Effector memory CD8-positive, alpha-beta T cell (primary cell): ENCODE measurements at places on chromosomes 12 and 14.
A peak's percentile ranks its signal among the peaks of the same experiment; 100 is the strongest.

DNA sequence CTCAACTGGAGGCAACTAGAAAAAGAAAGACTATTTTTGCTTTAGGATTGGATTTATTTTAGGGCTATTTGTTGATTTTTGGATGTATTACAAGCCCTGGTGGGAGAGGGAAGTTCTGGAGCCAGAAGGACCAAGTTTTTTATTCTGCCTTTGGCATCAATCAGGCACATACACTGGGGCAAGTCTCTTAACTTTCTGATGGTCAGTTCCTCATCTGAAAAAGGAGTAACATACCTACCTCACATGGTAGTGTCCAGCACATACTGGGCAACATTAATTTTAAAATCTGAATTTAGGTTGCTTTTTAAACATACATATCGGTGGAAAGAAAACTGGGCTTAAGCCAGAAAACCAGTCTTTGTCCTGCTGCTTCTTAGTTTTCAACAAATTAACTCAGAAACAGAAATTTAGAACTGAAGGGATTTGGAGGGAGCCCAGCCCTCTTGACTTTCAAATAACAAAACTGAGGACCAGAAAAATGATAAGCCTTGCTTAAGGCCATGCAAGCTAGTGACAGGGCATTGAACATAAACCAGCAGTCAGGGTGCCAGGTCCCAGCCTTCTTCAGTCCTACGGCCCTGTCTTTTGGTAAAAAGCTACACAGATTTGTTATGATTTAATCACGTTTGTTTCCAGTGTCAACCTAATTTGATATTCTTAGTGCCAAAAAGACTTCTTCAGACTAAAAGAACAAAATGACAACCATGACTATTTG is 90.2 kb upstream of the SLC38A2 start:
- H3K4me3 ChIP-seq, result no peak overlapping the region
- H3K36me3 ChIP-seq, result no peaks in the 10 kb centered on the region
- H3K27me3 ChIP-seq, result no peaks in the 10 kb centered on the region
- no peak for DNase-seq
- H3K27ac ChIP-seq, result no peak overlapping the region

DNA sequence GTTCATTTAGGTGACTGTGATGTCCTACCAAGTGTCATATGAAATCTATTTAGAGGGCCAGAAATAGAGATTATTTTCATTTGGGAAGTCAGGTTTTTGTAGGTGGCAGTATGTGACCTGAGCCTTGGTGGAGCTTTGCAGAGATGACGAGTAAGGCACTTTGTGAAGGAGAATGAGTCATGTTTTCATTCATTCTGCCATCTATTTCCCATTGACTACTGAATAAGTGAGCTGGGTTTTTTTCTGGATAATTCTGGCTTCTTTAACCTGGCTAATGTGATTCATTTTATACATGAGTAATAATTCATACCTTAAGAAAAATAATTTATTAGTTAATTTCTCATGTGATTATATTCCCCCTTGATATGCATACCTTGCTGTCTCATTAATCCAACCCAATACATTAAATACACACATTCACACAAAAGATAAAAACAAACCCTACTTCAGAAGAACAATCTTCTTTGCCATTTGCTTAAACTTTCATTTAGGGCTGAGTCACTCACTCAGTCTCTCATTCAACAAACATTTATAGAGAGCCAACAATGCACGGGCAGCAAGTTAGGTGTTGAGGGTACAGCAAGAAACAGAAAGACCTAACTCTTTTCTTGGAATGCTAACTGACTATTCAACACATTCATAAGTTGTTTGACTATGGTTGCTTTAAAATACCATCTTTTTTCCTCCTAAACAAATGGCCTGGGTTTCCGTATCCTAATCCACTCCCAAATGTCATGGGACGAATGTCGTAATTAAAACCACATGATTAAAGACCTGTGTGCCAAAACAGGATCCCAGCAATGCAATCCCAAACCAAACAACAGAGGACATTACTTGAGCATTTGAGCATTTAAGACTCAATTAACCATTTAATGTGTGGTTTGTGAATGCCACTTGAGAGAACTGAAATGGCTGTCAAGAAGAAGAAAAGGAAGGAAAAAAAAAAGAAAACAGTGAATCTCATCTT is 78.0 kb downstream of the KITLG start:
- no peak overlapping the region for H3K27ac ChIP-seq
- DNase-seq, result no peak
- H3K4me3 ChIP-seq, result no peak overlapping the region

GRCh38 chr14:33589334-33589733 is 361.5 kb downstream of the EGLN3 start:
- H3K4me1 ChIP-seq, result no peaks in the 10 kb centered on the region
- no peaks in the 10 kb centered on the region for H3K27me3 ChIP-seq
- no peak overlapping the region for H3K4me3 ChIP-seq
- no peak for DNase-seq
- no peaks in the 10 kb centered on the region for H3K36me3 ChIP-seq
- no peak overlapping the region for H3K27ac ChIP-seq

DNA sequence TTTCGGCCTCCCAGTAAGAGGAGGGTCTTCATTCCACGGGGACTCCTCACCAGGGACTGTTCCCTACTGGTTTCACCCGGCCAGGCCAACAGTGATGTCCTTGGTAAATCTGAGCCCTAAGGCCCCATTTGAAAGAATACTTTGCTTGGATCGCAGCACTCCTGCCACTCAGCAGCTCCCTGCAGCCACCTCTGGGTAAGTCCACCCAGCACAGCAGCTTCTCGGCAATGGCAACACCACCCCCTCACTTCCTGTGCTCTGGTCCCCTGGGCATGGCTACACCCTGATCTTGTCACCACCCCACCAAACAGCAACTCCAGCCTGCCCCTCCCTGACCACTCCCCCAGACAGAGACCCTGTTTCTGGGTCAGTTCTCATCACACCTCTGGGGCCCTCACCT is 100.3 kb downstream of the SETD3 start:
- H3K27ac ChIP-seq, result no peak overlapping the region
- H3K27me3 ChIP-seq, result peaks cover 36% of the 10 kb centered on the region
- H3K36me3 ChIP-seq, result no peaks in the 10 kb centered on the region

DNA sequence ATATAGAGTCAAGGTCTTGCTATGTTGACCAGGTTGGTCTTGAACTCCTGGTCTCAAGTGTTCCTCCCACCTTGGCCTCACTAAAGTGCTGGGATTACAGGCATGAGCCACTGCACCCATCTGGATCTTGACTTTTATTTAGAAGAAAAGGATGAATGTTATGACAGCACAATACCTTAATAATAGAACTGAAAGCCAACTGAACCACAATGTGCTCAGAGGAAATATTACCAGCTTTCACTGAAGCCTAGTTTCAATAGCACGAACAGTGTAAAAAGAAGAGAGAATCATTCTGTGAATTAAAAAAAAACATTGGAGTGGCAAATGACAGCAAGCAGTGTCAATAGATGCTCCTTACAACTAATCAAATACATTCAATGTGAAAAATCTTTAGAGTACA is 239.2 kb upstream of the RMST start:
- H3K36me3 ChIP-seq, result no peaks in the 10 kb centered on the region
- DNase-seq, result no peak
- peaks cover 6% of the 10 kb centered on the region for H3K27me3 ChIP-seq
- no peak overlapping the region for H3K4me3 ChIP-seq
- H3K4me1 ChIP-seq, result no peaks in the 10 kb centered on the region

DNA sequence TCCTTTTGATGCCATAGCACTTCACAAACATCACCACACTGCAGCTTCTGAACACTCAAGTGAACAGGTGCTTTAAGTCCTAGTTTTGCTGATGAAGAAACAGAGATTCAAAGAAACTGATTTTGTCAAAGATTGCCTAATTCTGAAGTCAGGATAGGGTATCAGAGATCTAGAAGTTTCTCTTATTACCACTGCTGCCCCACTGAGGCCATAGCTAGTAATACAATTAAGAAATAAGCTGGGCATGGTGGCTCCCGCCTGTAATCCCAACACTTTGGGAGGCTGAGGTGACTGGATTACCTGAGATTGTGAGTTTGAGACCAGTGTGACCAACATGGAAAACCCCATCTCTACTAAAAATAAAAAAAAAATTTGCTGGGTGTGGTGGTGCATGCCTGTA is 458.3 kb upstream of the SEL1L start:
- no peak overlapping the region for H3K4me3 ChIP-seq
- DNase-seq, result no peak
- H3K27ac ChIP-seq, result no peak overlapping the region
- H3K4me1 ChIP-seq, result no peaks in the 10 kb centered on the region
- no peaks in the 10 kb centered on the region for H3K36me3 ChIP-seq

GRCh38 chr12:122225683-122226365 is at the start of gene DIABLO:
Gene DIABLO (minus strand): TSS chr12:122226052. CDS start chr12:122226014, 38 bp downstream.
- H3K4me1 ChIP-seq, result peaks cover 41% of the 10 kb centered on the region
- H3K36me3 ChIP-seq, result peaks cover 65% of the 10 kb centered on the region
- no peaks in the 10 kb centered on the region for H3K27me3 ChIP-seq
- peak; percentile 100 for DNase-seq

DNA sequence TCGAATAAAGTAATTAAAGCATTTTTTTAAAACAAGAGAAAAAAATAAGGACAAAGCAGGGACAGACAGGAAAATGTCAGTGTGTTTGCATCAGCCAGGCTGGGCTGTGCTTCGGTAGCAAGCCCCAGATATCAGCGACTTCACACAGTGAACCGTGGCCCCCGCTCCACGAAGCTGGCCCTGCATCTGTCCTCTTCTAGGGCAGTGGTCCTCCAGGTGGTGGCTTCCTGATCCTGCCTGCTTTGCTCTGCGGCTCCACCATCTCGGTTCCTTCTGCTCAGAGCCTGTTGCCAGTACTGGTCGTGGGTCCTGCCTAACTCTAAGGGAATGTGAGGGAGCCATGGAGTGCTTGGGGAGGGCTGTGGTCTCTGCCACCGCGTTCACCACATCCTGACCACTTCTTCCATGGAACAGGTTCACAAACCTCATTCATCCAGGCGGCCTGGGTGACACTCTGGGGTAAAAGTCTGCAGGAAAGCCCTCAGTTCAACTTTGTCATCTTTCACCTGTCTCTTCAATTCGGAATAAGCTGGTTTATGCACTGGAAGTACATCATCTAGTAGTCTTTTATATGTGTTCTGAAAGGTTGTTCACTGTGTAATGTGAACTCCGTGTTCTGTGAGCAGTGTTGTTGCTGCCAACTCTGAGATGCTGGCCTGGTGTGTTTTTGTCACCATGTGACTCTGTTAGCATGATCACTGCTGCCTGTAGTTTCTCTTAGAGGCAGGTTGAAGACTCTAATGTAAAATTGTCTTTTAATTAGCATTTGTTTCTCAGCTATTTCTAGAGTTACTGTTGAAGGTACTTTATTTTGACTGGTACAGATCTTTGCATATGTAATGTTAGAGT is 47.9 kb downstream of the ANKRD9 start:
- peaks cover 12% of the 10 kb centered on the region for H3K36me3 ChIP-seq
- no peaks in the 10 kb centered on the region for H3K27me3 ChIP-seq
- no peak for DNase-seq
- no peak overlapping the region for H3K4me3 ChIP-seq
- no peak overlapping the region for H3K27ac ChIP-seq

DNA sequence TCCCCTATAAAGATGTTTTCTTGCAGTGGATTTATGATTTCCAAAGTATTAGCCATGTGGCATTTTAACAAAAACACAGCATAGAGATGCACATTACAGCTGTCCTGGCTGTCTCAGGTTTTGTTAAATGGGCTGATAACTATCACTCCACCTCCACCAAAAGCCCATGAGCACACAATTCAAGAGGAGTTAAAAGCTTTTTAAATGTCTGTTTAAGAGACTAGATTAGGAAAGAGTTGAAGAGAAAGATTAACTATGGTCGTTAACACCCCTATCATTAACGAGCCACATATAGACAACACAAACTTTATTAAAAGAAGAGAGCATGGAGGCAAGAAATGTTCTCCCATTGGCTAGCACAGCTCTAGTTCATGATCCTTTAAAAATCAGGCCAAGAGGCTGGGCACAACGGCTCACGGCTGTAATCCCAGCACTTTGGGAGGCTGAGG is 14.5 kb downstream of the CBX5 start:
- H3K27me3 ChIP-seq, result no peaks in the 10 kb centered on the region
- no peaks in the 10 kb centered on the region for H3K36me3 ChIP-seq
- H3K27ac ChIP-seq, result peak overlapping the region; percentile 63

GRCh38 chr14:49427117-49427516 is 159.1 kb downstream of the RPS29 start:
- no peak overlapping the region for H3K4me3 ChIP-seq
- no peak for DNase-seq
- H3K27me3 ChIP-seq, result peaks cover 73% of the 10 kb centered on the region
- no peaks in the 10 kb centered on the region for H3K36me3 ChIP-seq

- no peak for DNase-seq
- peak overlapping the region; percentile 12 for H3K27ac ChIP-seq
- no peaks in the 10 kb centered on the region for H3K4me1 ChIP-seq
- H3K36me3 ChIP-seq, result peaks cover 8% of the 10 kb centered on the region
Measured at GRCh38 chr12:26614011-26614616, 218.9 kb downstream of the ITPR2 start.

DNA sequence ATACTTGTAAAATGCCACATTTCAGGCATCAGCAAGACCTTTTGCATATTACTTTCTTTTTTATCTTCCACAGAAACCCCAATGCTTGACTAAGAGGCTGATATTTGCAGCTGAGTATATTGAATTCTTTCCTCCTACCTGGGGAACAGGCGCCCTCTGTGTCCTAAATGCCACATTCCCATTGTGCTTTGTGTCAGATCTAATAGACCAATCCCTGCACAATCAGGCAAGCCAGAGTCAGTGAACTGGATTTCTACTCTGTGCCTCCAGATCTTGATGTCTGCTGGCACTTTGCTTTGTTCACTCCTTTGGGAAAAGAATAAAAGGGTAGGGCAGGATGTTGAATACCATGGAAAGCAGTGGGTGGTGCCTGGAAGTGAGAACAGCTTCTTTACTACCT is 22.4 kb upstream of the TAS2R42 start:
- H3K36me3 ChIP-seq, result no peaks in the 10 kb centered on the region
- H3K4me3 ChIP-seq, result no peak overlapping the region
- no peak for DNase-seq

DNA sequence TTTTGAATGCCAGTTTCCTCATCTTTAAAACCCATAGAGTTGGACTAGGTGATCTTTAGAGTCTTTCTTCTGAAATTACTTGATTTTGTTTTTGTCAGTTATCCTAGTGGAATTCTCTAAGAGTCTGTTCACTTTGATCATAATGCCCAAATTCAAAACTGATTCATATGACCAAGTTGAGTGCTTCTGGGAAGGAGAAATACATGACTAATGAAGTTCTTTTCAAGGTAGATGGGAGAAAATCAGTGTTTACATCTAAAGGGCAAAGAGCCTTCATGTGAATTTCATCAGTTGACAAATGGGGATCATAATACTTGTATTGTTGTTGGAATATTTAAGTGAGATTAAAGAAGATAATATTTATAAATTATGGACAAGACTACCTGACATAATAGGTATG is 53.2 kb downstream of the ERC1 start:
- H3K4me3 ChIP-seq, result no peak overlapping the region
- H3K36me3 ChIP-seq, result peaks cover 3% of the 10 kb centered on the region
- no peaks in the 10 kb centered on the region for H3K27me3 ChIP-seq
- H3K4me1 ChIP-seq, result no peaks in the 10 kb centered on the region
